Subcutaneous adipose tissue (tissue), 4 donors: ENCODE measurements at places on chromosomes 7 and 10. TPM values are rescaled to one million over a fixed set of nuclear protein-coding genes. Genes with fewer than 3 reads are reported as not detected.

GHRHR gene
- not detected for total RNA-seq

NPY4R2 gene
- total RNA-seq: not detected

NXPH1 gene
- not detected for total RNA-seq

CRTAC1 gene
- total RNA-seq: 0.57 TPM

RET gene
- total RNA-seq: 0.19 TPM

FXYD4 gene
- not detected for total RNA-seq

CDK1 gene
- 9.5 TPM for total RNA-seq

TUBB8 gene
- total RNA-seq: not detected

PLCE1 gene
- total RNA-seq: 17.0 TPM

CRHR2 gene
- total RNA-seq: not detected

HTR5A gene
- not detected for total RNA-seq

MIOS gene
- 24.7 TPM for total RNA-seq

PPP1R17 gene
- not detected for total RNA-seq

CHRM2 gene
- total RNA-seq: not detected

AASS gene
- 52.5 TPM for total RNA-seq

NUTM2B gene
- 0.51 TPM for total RNA-seq

UBN2 gene
- total RNA-seq: 14.1 TPM

ZNF789 gene
- 6.0 TPM for total RNA-seq

POR gene
- 75.3 TPM for total RNA-seq

DCLRE1A gene
- total RNA-seq: 4.4 TPM

IDI2 gene
- total RNA-seq: not detected

PPP1R3C gene
- total RNA-seq: 1.7 TPM

ENTPD1 gene
- 16.2 TPM for total RNA-seq

DGKI gene
- 7.3 TPM for total RNA-seq

ASZ1 gene
- total RNA-seq: not detected

PNLIPRP3 gene
- total RNA-seq: 3.7 TPM

EXOC6 gene
- total RNA-seq: 9.7 TPM

ADO gene
- total RNA-seq: 17.2 TPM

CALHM3 gene
- not detected for total RNA-seq

MRPS33 gene
- total RNA-seq: 16.5 TPM

LRIT1 gene
- not detected for total RNA-seq

FAM237B gene
- not detected for total RNA-seq

CYP26C1 gene
- total RNA-seq: 0.19 TPM

DPYSL4 gene
- total RNA-seq: 0.34 TPM

CEP41 gene
- total RNA-seq: 3.4 TPM

PIK3CG gene
- total RNA-seq: 20.1 TPM

ZNF438 gene
- total RNA-seq: 34.8 TPM

NAT16 gene
- not detected for total RNA-seq

DLD gene
- total RNA-seq: 74.0 TPM

AGBL3 gene
- total RNA-seq: 4.9 TPM

GPR37 gene
- total RNA-seq: 0.16 TPM

SNX10 gene
- 150 TPM for total RNA-seq
